ENCODE measurements at places on chromosomes 16 and 17.

DNA sequence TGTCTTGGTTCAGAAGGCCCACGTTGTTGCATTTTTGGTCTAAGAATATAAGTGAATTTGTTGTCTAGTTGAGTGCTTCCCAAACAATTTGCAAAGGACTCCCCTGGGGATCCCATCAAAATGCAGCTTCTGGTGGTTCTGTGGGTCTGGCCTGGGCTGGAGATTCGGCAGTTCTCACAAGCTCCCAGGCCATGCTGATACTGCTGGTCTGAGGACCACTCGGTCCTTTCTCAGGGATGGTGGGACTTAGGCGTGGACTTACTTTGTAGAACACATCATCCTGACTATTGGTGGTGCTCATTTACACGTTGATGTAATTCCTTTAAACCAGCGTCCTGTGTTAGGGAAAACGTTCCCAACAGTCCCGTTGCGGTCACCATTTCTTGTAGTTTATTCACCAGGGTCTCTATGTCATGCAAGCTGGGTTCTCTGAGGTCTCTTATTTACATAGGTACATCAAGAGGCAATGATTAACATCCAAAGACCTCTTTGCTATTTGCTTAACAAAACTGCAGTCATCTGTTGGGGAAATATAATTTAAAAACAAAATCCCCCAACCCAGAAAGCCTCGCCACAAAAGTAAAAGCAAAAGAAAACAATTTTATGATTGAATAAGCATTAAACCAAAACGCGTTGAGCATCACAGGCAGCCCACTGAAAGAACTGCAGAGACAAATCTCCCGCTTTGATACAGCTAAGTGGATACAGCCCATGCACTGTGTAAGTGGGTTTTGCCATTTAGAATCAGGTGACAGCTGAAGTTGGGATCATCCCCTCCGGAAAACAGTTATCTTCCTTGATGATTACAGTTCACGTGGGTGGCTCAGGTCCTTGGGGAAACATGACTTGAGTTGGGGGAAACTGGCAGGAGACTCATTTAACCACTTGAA lies 39.0 kb upstream of the SEC14L1 start:
- no peak for DNase-seq

DNA sequence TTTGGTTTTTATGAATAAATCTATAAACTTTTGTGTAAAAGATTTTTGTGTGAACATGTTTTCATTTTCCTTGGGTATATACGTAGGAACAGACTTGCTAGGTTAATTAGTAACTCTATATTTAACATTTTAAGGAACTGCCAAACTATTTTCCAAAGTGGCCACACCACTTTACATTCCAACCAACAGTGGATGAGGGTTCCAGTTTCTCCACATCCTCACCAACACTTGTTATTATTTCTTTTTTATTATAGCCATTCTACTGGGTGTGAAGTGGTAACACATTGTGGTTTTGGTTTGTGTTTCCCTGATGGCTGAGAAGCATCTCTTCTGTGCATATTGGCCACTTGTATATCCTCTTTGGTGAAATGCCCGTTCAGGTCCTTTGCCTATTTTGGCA lies 20.0 kb downstream of the LYRM9 start:
- DNase-seq, result no peak

- no peak for DNase-seq
These were observed 147.0 kb downstream of the SLC39A11 start for GRCh38 chr17:72945473-72945872.

DNA sequence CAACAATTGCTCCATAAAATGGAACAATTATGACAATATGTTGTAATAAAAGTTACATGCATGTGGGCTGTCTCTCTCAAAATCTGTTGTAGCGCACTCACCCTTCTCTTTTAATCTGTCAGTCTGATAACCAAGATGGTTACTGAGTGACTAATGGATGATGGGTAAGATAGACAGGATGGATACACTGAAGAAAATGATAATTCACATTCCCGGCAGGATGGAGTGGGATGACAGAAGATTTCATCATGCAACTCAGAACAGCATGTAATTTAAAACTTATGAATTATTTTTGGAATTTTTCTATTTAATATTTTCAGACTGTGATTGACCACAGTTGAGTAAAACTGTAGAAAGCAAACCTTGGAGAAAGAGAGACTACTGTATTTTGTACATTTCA lies 30.5 kb downstream of the CDH13 start:
- no peak for DNase-seq

DNA sequence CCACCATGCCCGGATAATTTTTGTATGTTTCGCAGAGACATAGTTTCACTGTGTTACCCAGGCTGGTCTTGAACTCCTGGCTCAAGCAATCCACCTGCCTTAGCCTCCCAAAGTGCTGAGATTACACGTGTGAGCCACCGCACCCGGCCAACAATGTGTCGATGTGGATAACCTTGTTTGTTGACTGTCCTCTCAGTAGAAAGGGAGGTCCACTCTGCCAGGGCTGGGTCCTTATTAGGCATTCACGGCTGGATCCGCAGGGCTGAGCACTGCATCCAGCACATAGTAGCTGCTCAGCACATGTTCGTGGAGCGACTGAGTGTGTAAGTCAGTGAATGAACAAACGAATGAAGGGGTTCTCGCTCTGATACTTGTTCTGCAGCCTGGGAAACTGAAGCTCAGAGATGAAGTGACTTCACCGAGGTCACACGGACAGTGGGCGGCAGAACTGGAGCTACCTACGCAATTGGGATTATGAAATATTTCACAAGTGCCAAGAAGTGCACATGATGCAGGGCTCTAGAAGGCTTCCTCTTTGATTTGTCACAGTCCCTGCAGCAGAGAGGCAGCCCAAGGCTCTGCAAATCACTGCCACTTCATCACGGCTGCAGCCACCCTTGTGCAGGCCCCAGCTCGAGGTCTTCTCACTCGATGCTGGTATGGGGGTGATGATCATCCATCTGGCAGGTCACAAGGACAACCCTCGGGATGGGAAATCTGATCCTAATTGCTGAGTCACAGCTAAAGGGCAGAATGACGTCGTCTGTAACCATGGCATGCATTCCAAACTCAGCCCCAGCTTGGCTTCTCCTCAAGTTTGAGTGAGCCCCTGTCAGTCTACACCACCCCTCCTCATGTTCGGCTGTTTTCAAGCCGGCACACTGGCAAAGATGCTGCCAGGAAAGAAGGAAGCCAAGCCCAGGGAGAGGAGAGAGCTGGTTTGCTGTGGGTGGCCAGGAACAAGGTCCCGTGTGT lies 28.0 kb upstream of the SNN start:
- no peak for DNase-seq

DNA sequence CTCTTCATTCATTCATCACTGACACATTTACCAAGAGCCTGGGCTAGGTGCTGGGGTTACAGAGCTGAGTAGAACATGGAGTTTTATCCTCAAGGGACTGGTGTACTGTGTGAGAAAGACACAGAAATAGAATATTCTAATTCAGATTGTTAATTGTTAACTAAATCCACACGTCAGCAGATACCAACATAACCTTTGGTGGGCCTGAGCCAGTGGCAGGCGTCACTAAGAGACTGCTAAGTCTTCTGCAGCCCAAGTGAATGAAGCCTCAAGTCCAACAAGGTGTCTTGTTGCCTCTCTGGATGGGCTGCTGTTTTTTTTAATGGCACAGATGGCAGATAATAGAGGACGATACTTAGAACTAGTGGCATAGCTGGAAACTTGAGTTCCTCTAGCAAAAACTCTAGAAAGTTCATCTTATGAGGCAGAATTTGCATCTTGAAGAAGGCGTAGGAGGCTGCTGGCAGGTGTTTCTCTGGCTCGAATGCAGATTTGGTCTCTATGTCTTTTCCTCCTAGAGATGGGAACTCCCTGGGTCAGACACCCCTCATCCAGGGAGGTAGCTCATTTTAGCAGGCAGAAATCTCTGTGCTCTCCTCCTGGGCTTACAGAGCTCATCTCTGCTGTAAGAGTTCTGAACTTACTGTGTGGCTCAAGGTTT lies 179.5 kb downstream of the NTN1 start:
- no peak for DNase-seq

DNA sequence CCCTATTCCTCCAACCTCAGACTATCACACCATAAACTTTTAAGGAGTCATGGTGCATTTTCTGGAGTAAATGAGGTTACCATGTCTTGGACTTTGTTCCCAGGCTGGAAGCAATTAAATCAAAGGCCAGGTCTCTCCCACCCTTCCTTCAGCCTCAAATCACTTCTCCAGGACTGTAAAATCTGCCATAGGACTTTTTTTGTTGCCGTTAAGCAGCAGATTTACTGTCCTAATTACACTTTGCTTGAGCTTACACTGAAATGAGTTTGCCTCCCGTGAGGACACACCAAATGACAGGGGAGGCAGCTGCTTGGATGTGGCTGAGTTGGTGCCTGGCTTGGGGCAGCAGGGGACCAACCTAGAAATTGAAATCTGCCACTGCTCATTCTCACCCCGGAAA lies 14.7 kb downstream of the DCAKD start:
- DNase-seq, result no peak

- DNase-seq, result no peak
These were observed 82.1 kb upstream of the CNTNAP4 start for GRCh38 chr16:76195056-76195455.

GRCh38 chr17:79062691-79063090 lies 11.9 kb upstream of the ENGASE start:
- no peak for DNase-seq

- DNase-seq, result no peak
These were observed 350.9 kb downstream of the FOXL1 start for GRCh38 chr16:86929057-86929871.

DNA sequence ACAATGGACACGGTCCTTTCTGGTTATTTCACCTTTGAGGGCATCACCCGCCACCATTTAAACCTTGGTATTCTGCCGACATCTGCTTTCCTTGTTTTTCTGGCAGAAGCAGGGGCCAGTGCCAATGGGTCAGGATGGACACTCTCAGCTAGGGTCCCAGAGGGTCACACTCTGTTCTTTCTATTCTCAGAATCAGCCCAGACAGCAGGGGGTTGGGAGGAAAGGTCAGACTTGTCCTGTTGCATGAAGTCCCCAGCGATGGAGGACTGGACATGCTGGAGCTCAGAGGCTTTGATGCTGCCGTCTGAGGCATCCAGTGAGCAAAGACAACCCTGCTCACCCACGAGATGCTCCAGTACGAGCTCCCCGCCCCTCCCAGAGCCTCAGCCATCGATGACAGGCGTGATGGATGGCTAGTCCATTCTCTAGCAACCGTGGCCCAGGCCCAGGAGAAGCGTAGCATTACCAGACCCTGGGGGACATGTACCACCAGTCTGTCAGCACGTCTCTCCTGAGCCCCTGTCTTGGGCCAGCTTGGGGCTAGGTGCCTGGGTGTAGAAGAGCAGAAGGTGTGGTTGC lies 62.0 kb downstream of the FOXL1 start:
- DNase-seq, result no peak

GRCh38 chr16:71666928-71667707 lies 41.1 kb downstream of the MARVELD3 start:
- DNase-seq, result no peak

DNA sequence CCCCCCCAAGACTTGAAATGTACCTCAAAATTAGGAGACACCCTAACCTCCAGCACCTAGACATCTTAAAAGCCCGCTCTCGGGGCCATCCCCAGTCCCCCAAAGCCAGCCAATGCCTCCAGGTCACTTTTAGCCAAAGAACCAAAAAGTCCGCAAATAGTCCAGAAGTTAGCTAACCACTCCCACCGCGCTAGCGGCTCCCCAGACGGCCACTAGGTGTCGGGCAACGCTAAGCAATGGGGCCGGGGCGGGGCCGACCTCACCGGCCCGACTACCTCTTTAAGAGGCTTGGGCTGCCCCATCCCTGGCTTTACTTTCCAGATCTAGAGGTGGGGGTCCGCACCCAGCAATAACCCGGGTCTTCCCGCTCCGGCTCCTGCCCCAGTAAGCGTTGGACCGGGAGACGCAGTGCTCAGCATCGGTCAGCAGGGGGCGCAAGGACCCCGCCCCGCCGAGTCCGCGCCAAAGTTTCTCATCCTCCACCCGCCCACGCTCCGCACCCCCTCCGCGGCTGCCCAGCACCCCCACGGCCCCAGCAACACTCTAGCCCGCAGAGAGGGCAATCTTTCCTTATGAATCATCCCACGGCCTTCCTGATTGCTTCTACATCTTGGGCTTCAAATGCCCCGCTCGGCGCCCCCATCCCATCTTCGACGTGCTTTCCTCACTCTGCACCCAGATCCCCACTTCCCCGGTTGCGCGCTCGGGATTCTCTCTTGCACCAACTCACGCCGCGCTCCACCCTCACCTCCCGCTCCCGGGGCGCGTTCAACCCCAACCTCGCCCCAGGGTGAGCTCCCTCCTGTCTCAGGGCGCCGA lies 765 bp downstream of the COL1A1 start:
- DNase-seq, result peak; percentile 56

GRCh38 chr16:29742683-29743275 lies 3.0 kb downstream of the C16orf54 start:
- no peak for DNase-seq

- DNase-seq, result no peak
These were observed 39.7 kb upstream of the IRX3 start for GRCh38 chr16:54326266-54326662.

- DNase-seq, result no peak
These were observed 81.8 kb downstream of the VAT1L start for GRCh38 chr16:77869997-77870813.

- no peak for DNase-seq
These were observed 15.3 kb downstream of the WFIKKN2 start for GRCh38 chr17:50850640-50851039.

DNA sequence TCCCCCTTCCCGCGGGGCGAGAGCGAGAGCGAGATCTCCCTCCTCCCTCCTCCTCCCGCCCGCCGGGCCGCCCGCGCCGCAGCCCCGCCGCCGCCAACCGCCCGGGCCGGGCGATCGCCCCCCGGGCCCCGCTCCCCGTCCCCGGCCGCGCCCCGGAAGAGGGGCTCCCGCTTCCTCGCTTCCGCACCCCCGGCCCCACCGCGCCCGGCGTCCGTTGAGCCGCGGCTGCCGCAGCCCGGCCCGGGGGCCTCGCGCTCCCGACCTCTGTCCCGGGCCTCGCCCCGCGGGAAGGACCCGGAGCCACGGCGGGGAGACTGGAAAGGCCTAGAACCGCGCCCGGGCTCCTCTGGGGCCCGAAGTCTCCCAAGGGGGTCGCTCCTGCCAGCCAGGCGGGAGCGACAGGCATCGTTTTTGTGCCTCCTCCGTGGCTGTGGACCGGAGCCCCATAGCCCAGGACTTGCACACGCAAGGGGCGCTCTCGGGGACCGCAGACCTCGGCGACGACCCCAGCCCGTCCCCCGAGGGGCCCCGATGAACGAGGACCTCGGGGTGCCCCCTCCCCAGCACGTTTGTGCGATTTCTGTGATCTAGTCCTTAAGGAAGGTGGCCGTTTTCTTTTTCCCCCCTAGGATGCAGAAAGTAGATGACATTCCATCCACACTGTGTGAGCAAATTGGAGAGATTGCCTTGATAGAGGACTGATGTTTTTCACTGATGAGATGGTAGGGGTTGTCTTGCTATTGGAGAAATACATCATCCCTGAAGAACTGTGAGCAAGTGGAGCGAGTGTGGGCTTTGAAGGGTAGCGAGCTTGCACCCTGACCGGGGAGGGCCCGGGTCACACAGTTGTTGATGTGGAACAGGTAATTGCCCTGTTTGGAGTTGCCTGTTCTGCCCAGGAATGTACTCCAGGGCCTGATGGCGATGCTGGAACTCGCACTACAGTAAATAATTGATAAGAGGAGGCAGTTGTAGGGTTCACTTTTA lies 611 bp downstream of the BANP start:
- no peak for DNase-seq

Measured in stimulated activated CD4-positive, alpha-beta T cell treated with anti-CD3 and anti-CD28 coated beads, Interleukin-12 subunit alpha, Interleukin-12 subunit beta, amount 100 ng/mL, for 24 hours (primary cell).